ENCODE measurements at places on chromosomes 4 and X. TPM values are rescaled to one million over a fixed set of nuclear protein-coding genes. Genes with fewer than 3 reads are reported as not detected.

MAGEA4 gene
- total RNA-seq = 0.28 TPM

RHOXF2B gene
- total RNA-seq = not detected

DMRTC1 gene
- not detected for total RNA-seq

TRMT44 gene
- total RNA-seq = 7.9 TPM

DNA sequence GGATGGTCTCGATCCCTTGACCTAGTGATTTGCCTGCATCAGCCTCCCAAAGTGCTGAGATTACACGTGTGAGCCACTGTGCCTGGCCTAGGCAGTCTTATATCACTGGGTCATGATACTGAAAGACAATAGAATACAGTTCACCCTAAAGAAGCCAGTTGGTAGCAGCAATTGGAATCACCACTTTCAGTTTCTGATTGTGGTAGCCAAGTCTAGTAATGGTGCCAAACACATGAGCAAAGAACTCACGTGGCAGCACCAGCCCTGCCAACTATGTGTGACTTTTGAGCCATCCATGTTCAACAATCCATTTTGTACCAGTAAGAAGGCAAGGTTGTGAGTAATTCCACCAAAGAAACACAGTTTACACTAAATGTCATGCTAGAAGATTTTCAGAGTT is 548.4 kb downstream of the KLHL13 start:
- ATAC-seq = no peak

DNA sequence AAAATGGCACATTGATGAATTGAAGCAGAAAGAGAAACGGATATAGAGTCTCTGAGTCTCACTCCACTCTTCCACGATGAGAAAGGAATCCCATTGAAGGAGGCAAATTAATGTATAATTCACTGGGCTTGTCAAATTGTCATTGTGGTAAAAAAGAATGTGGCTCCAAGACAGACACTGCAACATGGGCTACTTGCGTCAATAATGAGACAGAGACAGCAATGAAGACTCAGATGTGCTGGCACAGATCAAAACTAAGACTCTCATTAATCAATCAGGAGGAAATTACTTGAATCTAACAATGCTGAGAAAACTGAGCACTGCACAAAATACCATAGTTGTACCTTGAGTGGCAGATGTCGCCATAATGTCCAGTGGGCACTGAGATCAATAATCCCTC is 1485.5 kb downstream of the TECRL start:
- ATAC-seq = no peak

DNA sequence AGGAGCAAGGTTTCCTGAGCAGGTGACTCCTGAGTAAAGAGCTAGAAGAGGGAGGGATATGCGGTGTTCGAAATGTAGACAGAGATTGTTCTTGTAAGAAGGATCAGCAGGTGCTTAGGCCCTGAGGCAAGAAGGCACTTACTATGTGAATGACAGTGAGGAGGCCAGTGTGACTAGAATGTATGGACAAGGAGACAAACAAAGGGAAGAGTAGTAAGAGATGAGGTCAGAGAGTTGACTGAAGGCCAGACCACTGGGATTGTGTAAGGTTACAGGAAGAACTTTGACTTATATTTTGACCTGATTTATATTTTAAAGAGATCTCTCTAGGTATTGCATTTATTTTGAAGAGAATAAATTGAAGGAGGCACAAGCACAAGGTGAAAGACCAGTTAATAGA is 118.4 kb upstream of the ENPEP start:
- ATAC-seq = no peak

- peak; percentile 98 for ATAC-seq
Measured at GRCh38 chrX:103554687-103555424, 30.5 kb upstream of the TCEAL4 start.

GRCh38 chrX:148691456-148691855 is 191.0 kb downstream of the AFF2 start:
- ATAC-seq = no peak

GRCh38 chrX:136162827-136163570 is 15.7 kb downstream of the FHL1 start:
- no peak for ATAC-seq

GRCh38 chrX:48720577-48721250 is 24.2 kb downstream of the SUV39H1 start:
- no peak for ATAC-seq

DNA sequence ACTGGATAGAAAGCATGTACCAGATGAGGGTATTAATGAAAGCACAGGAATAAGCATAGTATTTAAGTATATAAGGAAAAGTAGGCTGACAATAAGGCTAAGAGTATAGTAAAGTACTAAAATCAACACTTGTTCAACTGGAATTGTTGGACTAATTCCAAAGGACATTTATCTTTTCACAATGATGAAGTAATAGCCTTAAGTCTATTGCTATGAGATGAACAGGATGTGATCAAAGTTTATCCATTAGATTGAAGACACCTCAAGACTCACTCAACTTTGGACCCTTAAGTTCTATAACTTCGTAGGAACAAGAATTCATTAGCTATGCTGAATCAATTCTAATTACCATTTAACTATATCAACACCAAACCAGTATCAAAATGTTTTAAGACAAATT is 7.6 kb downstream of the MAD2L1 start:
- no peak for ATAC-seq

DNA sequence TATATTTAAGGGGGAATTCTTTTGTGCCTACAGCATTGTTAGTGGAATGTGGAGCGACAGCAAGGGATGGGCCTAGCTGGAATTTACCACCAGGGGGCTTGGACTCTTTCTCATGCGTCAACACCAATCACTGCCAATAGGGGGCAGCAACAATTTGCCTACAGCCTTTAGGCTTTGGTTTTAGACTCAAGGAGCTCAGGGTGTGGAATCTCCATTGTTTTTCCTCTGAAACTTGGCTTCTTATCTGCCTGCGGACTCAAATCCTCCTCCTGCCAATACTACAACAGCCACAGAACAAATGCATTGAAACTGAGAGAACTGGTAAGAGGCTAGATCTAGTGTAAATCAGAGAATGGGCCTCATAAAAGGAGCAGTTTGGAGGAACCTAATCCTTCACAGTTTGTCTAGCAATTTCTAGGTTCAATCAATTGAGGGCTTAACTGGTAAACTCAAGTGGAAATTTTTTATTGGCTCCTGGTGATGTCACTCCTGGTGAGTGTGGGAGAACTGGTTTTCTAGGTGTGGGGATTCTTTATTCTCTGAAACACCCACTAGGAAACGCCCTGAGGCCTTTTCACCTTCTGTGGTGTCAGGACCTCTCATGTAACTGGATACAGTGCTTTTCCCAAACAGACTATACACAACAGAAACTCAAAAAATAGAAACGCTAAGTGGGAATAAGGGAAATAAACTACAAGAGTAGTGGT is 27.9 kb upstream of the TMSB4X start:
- peak; percentile 66 for ATAC-seq
